Stimulated activated memory B cell treated with anti-CD40 and anti-IgM and Interleukin-4, amounts not matched to agents 10 μg/mL and 1 μg/mL and 100 μg/mL, for 72 hours (primary cell): ENCODE measurements at places on chromosomes 6 and 20.

DNA sequence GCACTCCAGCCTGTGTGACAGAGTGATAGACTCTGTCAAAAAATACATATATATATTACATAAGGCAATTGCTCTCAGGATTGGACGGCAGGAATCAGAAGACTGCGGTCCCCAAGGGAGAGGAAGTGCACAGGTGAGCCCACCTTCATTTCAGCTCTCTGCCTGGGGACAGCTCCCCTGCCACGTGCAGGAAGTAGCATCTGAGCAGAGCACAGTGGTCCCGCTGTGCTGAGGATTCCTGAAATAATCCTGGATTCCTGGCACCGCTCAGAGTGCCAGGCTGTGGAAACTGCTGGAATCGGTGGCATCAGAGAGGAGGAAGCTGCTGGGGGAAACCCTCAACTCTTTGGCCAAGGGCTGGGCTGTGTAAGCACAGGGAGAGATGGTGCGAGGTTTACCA lies 27.7 kb downstream of the NFATC2 start:
- peaks cover 84% of the 10 kb centered on the region for H3K36me3 ChIP-seq
- ATAC-seq: no peak
- H3K4me3 ChIP-seq: no peak overlapping the region

- no peaks in the 10 kb centered on the region for H3K36me3 ChIP-seq
- H3K4me3 ChIP-seq: no peak overlapping the region
- no peak overlapping the region for H3K27ac ChIP-seq
- no peaks in the 10 kb centered on the region for H3K4me1 ChIP-seq
- H3K27me3 ChIP-seq: no peaks in the 10 kb centered on the region
Observed at GRCh38 chr6:67210450-67210849, 1424.6 kb upstream of the ADGRB3 start.

- H3K36me3 ChIP-seq: no peaks in the 10 kb centered on the region
- H3K27me3 ChIP-seq: no peaks in the 10 kb centered on the region
- no peaks in the 10 kb centered on the region for H3K4me1 ChIP-seq
- no peak for ATAC-seq
- no peak overlapping the region for H3K4me3 ChIP-seq
Observed at GRCh38 chr6:92715991-92716390, 703.4 kb downstream of the EPHA7 start.

DNA sequence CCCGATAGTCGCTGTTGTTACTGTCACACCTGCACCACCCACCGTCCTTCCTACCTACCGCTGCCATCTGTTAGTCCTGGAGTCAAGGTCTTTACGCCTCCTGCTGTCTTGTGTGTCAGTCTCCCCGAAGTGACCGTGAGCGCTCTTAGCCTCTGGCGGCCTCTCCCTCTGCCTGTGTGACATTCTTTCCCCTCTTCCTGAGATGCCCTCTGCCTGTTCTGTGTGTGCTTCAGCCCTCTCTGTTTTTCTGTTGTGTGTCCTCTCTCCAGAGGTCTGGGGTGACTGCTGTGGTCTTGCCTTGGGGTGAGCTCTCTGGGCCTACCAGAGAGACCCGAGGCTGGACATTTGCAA lies 54.9 kb downstream of the TCP11 start:
- H3K4me1 ChIP-seq: no peaks in the 10 kb centered on the region
- no peak overlapping the region for H3K27ac ChIP-seq
- ATAC-seq: no peak
- H3K27me3 ChIP-seq: no peaks in the 10 kb centered on the region

GRCh38 chr6:3991941-3992340 lies 87.0 kb downstream of the FAM217A start:
- peaks cover 9% of the 10 kb centered on the region for H3K36me3 ChIP-seq
- no peak overlapping the region for H3K4me3 ChIP-seq
- H3K27me3 ChIP-seq: no peaks in the 10 kb centered on the region
- H3K4me1 ChIP-seq: peaks cover 12% of the 10 kb centered on the region
